Tongue (tissue), 3 donors: ENCODE measurements at places on chromosomes 5 and 9.

- DNase-seq, result no peak
These were observed 78.4 kb downstream of the NDFIP1 start for GRCh38 chr5:142186857-142187594.

- DNase-seq, result no peak
These were observed 14.0 kb upstream of the RNU6ATAC start for GRCh38 chr9:134178394-134178767.

DNA sequence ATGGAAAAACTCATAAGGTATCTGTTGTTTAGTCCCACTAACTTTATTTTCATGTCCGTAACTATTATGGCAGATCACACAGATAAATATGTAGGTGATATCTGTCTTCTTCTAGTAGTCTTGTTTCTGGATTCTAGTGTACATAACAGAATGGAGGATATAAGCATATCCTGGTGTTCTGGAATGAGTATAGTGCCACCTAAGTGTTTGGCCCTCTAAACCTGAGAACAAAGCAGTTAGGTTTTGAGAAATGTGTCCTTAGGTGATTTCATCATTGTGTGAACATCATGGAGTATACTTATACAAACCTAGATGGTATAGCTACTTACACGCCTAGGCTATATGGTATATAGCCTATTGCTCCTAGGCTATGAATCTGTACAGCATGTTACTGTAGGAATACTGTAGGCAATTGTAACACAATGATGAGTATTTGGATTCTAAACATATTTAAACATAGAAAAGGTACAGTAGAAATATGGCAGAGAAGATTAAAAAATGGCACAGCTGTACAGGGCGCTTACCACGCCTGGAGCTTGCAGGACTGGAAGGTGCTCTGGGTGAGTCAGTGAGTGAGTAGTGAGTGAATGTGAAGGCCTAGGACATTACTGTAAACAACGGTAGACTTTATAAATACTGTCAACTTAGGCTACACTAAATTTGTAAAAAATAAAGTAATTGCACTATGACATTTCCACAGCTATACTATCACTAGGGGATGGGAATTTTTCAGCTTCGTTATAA is 150.3 kb upstream of the SLC24A2 start:
- no peak for DNase-seq

DNA sequence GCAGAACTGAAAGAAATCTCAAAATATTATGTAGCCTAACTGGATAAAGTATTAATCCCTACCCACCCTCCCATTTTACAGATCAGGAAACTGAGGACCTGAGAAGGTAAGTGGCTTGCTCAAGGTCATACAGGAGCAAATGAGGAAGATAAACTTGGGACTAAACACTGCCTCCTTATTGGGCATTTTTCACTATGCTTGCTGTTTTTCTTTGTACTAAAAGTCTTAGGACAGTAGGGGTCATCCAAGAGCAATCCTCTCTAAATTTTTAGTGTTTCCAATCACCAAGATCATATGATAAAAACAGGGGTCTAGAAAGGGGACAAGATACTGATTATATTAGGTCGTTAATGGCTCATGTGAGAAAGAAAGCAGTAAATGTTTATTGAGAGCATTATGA is 80.8 kb downstream of the RORB start:
- DNase-seq, result peak; percentile 11

DNA sequence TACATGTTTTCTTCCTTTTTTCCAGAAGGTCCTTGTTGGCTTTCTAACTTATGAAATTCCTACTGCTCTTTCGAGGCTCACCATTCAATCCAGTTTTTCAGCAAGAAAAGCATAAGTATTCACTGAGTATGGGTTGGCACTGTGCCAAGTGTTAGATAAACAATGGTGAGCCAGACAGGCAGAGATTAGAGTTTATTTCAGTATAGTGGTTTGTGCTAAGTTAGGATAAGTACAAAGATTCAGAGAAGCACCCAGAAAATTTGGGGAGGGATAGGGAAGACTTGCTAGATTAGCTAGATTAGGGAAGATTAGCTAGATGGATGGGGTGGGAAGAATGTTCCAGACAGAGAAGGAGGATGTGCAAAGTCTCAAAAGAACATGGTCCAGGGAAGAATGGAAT is 122.9 kb downstream of the OXCT1 start:
- DNase-seq, result peak; percentile 46

- DNase-seq, result no peak
These were observed 182.7 kb downstream of the OLFM1 start for GRCh38 chr9:135269912-135270830.

- DNase-seq, result peak; percentile 73
These were observed 175.1 kb upstream of the PITX1 start for GRCh38 chr5:135208903-135209721.

DNA sequence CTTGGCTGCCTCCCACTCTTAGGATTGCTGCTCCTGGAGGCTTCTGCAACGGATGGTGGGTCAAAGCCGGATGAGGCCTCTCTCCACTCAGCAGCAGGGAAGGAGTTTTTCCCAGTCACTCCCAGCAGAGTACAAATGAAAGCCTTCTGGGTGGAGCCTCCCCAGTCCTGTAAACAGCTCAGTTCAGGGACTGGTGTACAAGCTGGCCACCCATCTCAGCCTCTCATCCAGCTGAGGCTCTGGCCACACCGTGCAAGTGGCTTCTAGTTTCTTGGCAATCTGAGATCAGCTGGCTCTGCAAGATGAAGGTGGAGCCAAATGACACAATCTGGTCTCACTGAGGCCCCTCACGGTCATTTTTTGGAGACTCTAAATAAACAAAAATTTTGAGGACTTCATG is 10.0 kb downstream of the GPX3 start:
- DNase-seq, result no peak

GRCh38 chr5:171386006-171386671 is 1.5 kb upstream of the NPM1 start:
- no peak for DNase-seq

DNA sequence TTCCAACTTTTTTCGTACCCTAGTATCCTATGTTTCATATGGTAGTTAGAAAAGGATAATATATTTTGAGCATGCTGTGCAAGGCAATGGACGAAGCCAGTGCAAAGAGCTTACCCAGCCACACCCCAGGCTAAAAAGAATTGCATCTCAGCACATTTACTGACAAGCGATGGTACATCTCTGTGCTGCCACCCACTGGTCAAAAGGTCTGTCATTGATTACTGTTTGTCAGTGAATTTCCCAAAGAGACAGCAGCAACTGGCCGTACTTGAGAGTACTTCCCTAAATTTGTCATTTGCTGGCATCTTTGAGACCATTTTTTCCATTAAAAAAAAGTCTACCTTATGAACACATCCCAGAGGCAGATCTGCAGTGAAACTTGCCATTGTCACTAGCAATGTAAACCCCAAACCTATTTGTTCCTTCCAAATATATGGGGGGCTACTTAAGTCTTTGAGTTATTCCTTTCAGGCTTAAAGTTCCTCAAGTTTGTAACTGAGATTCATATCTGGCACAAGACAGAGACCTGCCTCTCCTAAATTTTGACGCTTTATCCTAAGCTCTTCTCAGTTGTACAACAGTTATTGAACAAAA is 184.3 kb downstream of the CTNND2 start:
- DNase-seq, result peak; percentile 68

DNA sequence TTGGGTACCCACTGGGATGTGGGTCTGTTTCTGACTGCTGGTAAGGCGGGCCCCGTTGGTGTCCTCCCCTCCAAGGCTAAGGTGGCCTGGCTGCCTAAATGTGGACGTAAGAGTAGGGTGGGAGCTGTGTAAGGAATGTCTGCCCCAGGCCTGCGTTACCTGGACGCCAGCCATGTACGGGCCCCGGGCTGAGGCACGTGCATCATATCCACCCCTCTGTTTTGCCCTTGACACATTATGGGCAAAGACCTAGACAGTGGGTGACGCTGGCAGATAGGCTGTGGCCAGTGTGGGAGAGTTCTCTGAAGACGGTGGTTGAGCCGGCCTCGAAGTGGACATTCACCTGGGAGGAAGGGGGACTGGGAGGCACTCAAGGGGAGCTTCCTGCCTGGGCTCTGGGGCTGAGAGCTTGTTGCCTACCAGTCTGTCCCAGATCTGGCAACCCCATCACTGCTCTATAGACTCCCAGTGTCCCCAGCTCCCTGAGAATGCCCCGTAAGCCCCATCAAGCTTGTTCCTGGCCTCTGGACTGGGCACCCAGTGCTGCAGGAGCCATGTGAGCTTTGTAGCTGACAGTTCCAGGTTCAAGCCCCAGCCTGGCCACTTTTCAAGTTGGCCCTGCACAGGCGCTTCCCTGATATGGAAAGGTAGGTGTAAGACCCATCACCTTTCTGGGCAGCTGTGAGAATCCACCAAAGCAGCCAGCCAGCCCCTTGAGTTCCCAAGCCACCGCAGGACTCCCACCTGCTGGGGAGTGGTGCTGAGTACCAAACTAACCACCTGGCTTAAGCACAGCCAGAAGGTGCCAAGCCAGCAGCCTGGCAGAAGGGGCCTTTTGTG is 3.2 kb upstream of the PRR7 start:
- DNase-seq, result no peak

DNA sequence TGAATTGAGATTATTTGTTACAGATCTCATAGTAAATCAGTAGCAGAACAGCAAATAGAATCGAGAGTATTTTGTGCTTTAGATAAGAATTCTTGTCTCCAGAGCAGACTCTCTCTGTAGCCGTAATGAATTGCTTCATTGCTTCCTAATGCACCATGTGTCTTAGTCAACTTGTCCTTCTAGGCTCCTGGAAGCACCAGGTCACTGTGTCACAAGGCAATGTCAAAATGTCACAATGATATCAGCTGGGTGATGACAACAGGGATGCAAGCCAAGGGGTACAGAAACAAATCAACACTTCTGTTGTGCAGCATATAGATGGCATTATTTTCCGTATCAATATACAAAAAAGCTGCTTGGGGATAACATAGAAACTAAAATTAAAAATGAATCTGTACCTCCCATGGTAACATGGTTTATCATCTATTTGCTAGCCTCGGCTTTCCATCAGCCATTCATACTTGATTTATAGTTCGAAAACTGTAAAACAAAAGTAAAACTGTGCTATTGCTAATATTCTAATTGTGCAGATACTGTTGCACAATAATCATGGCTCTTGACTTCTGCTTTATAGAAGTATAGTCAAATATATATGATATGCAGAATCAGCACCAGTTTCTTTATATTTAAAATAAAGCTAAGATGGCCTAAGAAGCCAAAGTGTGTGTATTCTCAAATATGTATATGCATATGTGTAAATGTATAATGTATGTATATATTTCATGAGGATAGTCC is 435.9 kb upstream of the TLE4 start:
- no peak for DNase-seq

DNA sequence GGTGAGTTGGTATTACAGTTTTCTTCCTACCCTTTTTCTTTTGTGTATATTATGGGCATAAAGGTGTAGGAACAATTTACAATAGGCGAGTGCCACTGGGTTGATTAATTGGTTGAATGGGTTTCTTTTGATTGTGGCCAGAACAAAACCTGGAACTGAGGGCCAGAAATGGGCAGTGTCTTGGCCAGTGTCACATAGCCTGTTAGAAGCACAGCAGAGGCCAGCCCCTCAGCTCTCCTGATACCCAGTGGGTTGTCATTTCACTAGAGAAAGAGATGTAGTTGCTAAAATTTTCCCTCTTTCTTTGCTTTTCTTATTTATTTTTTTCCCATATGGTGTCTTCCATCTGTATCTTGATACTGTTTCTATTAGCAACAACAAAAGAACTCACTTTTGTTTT is 38.8 kb upstream of the SEMA6A start:
- DNase-seq, result no peak

DNA sequence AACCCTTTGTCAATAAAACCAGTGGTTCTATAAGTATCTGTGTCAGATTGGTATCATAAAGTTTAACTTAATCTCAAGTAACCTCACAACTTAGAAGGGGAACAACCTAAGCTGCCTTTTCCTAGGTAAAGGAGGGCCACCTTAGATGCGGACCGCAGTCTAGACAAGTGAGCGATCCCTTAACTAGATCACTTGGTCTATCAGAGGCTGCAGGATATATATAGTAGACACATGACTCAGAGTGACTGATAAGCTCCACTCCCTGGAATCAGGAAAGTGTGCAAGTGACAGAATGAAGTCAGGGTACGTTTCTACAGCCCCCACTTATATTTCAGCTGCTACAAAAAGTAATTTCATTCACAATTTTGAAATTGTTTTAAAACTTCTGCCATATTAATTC is 7.4 kb downstream of the REEP5 start:
- DNase-seq, result no peak

DNA sequence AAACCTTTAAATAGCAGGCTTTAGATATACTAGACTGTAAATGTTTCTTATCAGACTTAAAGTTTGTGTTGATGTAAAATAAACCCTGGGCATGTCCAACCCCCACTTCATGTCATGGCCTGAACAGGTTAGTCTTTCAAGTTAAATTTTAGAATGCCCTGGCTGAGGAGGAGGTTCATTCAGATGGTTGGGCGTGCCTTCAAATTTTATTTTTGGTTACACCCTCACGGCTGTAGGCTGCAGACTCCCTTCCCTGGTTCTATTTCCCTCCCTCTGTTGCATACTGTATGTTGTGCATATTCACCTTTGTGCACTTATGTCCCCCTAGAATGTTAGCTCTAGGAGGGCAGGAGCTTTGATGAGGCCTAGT is 5.3 kb upstream of the BICD2 start:
- DNase-seq, result peak; percentile 12

DNA sequence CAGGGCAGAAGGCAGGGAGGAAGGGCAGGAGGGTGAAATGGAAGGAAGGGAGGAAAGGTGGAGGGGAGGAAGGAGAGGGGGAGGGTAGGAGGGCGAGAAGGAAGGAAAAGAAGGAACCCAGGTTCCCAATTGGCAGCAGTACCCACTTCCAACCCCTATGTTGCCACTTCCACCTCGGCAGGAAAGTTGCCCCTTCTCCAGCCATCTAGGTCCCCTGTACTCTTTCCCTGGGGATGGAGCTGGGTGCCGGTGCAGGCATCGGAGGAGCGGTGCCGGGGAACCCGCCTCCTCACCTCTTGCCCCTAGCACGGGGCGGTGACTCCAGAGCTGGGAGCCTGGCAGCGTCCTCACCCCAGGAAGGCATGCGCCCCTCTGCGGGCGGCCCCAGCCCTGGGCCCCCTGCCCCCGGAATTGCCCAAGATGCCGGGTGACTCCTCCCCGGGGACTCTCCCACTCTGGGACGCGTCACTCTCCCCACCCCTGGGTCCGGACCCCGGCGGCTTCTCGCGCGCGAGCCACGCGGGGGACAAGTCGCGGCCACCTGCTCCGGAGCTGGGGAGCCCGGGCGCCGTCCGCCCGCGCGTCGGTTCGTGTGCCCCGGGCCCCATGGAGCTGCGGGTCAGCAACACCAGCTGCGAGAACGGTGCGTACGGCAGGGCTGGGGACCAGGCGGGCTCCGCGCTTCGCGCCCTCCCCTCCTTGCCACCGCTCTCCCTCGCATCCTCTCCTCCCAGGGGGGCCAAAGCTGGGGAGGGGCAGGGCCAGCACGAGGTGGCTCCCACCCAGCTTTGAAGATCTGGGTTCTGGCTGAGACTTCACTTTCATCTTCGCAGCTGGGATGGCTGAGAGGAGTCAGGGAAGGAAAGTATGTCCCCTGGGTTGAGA is at the start of gene NIPAL4:
NIPAL4 (plus strand) TSS at position 499 of the 885 bp plus-strand sequence; CDS start at position 607, 108 bp downstream.
- no peak for DNase-seq

DNA sequence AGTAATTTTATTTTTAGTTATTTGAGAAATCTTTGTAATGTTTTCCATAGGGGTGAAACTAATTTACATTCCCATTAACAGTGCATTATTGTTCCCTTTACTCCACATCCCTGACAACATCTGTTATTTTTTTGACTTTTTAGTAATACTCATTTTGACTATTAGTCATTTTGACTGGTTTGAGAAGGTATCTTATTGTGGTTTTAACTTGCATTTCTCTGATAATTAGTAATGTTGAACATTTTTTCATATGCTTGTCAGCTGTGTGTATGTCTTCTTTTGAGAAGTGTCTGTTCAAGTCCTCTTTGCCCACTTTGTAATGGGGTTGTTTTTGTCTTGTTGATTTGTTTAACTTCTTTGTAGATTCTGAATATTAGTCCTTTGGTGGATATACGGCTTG is 27.5 kb downstream of the CCDC152 start:
- no peak for DNase-seq
